ENCODE measurements at places on chromosomes 5 and 9.

DNA sequence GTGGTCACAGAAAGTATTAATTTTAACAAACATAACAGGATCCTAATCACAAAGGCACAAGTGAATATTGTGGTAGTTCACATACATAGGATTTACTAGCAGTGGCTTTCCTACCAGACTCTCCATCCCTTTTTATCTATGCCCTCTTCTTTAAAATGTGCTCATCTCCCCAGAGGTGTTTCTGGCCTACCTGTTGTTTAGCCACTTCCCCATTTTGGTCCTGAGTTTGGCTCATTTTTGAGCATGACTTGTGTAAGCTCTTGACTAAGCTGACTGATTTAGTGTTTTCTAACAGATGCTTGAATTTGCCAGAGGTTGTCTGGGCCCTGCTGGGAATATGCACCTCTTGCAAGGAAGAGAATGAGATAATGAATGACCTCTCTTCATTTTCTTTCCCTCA is 517.7 kb upstream of the CLINT1 start:
- no peak for DNase-seq

- DNase-seq = no peak
Observed at GRCh38 chr9:116327701-116328405, 174.3 kb downstream of the PAPPA start.

DNA sequence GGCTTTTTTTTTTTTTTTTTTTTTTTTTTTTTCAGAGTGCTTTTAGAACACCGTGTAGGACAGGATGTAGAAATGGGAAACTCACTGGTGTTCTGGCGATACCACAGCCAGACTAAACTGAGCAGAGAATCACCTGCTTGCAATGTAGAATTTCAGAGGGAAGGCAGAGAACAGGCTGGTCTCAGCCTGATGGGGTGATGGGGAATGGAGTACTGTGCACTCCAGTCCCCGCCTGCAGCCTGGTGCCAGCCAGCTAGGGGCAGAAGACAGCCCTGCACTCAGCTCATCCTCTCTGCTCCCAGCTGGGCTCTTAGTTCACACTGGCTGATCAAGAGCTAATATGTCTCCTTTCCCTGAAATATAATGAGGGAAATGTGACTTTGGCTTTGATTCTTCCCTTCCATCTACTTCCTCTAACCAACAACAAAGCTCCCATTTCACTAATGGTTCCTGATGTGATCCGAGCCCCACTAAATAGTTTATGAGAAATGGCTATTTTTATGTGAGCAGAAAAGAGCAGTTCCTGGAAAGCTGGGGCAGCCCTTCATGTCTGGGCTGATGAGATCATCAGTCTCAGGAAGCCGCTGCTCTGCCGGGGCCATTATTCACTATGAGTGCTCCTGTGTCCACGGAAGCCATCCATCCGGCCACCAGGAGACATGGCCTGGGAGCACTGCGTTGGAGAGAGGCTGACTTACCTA is 209.7 kb downstream of the GADD45G start:
- DNase-seq = no peak

- DNase-seq = no peak
Observed at GRCh38 chr9:14485366-14485765, 171.4 kb upstream of the NFIB start.

GRCh38 chr9:113619491-113620376 is 156.2 kb downstream of the RGS3 start:
- peak; percentile 30 for DNase-seq

DNA sequence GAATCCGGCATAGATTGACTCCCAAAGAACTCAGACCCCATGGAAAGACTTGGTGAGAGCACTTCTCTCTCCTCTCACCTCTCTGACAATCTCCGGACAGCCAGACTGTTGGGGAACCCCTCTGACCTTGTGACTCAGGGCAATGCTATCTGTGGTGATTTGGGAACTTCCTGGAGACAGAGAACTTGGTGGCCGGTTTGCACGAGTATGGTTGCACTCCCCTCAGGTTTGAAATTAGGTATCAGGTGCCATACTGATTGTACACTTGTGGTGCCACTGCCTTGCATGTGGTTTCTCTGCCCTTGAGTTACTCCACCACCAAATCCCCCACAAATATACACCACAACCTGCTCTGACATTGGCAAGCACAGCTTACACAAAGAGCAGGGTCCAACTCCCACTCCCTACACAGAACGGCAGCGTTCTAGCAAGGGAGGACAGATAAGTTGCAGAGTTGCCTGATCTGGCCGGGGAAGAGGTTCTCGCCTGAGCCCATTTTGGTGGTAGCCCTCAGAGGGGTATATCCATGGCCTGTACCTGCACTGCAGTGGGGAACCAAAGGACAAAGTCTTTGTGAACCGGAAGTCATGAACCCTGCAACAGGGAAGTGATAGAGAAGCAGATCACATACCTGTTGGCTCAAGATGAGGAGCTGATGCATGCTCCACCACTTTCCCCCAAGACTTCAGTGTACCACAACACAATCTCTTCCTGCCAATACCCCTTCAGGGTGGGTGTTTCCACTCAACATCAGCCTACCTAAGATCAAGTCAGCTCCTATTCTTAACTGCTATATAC is 255.1 kb downstream of the MCTP1 start:
- DNase-seq = no peak

- no peak for DNase-seq
Observed at GRCh38 chr5:103263054-103263453, 4.5 kb downstream of the MACIR start.

DNA sequence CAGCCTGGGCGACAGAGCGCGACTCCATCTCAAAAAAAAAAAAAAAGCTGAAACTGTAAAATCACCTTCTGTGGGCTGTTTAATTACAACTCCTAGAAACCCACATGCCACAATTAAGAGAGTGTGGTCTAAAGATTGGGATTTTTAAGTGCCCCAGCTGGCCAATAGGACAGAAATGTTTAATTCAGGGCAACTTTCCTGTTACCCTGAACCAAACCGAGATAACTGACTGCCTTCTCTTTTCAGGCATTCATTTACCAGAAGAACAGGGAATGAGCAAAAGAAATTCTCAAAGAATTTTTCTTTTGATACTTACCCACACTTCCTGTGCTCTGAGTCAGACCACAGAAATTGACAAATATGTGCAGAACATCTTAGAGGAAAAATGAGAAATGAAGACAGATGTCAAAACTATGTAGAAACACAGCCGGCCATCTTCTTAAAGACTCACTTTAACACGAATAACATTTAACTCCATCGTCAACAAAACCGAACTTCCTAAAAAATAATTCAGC is 221.3 kb upstream of the DAPK1 start:
- peak; percentile 82 for DNase-seq

- DNase-seq = peak; percentile 49
Observed at GRCh38 chr9:69371001-69371400, 46.0 kb downstream of the ENTREP1 start.

DNA sequence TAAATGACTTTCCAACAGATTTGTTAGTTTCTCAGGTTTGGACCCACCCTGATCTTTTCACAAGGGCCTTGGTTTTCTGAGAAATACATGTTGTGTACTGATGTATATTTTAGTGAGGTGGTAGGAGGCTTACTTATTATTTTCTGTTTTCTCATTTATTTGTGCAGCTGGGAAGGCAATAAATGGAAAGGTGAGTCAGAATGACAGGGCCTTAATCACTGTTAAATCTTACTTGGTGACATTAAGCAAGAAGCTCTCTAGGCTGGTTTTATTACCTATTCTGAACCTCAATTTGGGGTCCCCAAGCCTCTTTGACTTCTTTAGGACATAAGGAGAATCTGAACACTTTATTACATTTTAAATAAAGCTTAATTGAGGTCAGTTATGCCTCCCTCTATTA is 214.0 kb upstream of the DAB2 start:
- DNase-seq = no peak

DNA sequence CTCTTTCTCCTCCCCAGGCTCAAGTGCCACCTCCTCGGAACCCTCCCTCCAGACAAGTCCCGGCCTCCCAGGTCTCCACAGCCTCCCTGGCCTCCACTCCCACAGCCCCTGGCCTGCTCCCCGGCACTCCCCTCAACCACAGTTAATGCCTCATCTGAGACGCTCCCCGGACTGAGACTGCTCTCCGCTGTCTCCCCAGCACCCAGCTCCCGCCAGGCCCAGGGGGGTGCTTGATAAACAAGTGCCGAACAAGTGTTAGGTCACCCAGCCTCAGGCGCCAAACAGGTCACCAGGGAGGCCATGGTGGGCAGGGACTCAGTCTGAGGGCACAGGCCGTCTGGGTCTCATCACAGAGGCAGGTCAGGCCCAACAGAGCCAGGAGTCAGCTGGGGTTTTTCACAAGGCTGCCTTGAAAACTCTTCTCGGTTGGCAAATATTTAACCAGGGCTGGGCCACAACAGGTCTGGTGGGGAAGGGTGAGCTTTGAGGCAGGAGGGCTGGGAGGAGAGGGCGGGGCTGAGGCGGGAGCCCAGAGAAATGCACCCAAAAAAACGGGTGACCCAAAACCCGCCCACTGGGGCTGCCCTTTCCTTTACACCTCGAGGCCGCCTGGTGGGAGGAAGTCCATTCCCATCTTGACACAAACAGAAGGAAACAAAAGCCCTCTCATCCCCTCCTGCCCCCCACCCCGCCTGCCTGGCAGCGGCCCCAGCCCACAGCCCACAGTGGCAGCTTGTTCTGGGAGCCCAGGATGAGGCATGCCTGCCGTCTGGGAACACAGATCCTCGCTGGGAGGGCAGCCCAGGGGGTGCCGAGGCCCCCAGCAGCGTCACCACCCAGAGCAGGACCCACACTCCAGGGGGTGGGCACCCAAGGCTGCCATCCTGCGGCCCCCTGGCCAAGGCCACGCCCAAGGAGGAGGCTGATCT is 66.6 kb upstream of the STXBP1 start:
- peak; percentile 85 for DNase-seq

DNA sequence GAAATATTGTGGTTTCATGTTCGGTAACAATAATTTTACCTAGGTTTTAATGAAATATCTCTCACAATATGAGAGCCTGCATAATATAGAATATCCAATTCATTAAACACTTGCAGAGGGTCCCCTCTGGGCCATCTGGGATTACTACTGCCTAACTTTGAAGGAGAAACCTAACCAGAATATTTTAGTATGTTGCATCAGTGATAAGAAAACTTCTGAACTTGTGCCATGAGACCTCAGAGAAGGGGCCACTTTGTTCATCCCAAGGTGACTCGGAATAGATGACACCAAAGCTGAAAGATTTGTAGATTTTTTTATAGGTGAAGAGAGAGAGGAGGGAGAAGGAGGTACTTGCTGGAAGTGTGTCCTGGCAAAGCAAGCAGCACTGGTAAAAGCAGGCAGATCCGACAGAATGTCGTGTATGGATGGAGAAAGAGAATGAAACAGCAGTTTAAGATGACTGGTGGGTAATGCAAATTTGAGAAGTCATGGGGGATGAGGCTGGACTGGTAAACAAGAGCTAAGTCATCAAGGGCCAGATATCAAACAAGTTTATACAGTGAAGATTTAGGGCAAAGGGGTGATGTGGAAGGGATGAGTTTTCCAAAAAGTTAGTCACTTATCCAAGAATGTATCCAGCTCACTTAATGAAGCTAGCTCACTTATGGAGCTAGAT is 372.3 kb downstream of the ADGRV1 start:
- no peak for DNase-seq

GRCh38 chr5:19498852-19499251 is 489.1 kb downstream of the CDH18 start:
- DNase-seq = no peak

DNA sequence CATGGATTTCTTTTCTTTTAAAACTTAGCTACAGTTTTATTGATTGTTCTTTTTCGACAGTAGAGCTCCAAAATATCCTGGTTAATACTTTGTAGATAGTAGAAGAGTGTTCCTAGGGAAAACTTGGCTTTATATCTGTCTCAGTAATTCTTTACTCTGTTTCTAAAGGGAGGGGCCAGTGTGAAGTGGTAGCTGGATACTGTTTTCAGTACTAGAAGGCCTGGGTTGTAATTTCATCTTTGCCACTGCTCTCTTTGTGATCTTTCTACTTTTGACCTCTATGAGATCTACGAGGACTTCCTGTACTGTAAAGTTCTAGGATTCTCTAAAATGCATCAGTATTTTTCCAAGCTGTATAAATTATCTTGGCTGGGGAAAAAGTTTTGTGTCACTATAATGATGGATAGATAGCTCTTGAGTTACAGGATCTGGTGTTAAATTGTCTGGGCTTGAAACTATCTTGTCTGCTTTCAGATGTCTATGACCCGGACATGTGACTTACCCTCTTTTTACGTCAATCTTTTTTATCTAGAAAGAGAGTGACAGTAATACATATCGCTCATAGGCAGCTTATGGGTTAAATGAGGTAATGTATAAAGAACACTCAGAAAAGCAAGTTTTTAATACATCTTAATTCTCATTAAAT is 53.6 kb downstream of the PRR16 start:
- no peak for DNase-seq

- no peak for DNase-seq
Observed at GRCh38 chr9:20242510-20243189, 379.6 kb downstream of the MLLT3 start.

DNA sequence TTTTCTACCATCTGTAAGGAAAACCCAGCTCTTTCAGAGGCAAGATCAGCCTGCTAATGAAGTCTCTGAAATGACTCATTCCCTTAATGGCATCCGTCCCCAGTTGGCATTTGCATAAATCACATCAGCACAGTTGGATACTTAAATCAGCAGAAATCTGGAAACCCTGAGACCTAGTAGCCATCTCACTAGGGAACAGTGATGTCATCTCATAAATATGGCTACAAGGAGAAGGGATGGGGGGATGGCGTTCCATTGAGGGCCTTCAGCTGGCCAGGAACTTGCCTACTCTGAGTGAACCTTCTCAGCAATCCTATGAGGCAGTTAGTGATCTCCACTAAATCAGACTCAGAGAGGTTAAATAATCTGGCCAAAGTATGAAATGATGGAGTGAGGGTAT is 81.8 kb downstream of the CMYA5 start:
- no peak for DNase-seq

GRCh38 chr9:68878450-68878849 is 135.5 kb downstream of the PRKACG start:
- no peak for DNase-seq

GRCh38 chr5:2739360-2740050 is 12.0 kb downstream of the IRX2 start:
- no peak for DNase-seq

DNA sequence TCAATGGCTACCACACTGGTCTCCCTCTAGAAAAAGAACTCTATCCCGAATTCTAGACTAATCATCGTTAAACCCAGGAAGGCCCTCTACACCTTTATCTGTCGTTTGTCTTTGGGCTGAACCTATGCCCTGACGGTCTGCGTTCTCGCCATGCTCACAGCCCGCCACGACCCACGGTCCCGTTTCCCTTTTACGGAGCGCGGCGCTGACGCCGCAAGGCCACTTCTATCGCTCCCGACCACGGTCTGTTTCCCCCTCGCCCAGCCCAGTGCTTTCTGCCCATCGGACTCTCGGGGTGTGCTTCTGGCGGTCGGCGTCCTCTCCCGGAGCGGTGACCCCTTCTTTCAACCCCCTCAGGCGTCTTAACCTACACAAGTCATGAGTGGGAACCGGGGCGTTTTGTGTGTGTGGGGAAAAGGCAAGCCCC is 974 bp downstream of the C9orf40 start:
- DNase-seq = no peak

GRCh38 chr9:133073086-133074014 is 11.6 kb downstream of the CEL start:
- no peak for DNase-seq

Measured in NCI-H226 (cell line).